T-helper 17 cell (primary cell): ENCODE measurements at places on chromosomes 1 and 21.

GRCh38 chr21:35984654-35985361 lies 75.5 kb downstream of the SETD4 start:
- no peak for DNase-seq

DNA sequence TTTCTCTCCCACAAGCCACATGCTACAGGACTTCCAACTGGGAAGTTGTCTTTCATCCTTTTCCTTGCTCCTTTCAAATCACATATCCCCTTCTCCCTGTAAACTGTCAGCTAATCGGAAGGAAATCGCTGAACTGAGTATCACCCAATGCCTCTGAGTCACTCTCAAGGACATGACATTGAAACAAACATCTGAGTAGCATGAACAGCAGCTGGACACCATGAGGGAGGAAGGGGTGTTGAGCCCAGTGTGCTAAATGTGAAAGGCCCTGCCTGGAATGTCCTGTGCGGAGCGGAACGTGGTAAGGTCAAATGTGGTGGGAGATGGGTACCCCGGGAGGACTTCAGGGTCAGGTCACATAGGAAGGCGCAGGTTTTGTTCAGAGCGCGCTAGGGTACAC lies at the start of gene OR2AJ1:
OR2AJ1 (plus strand) TSS at position 22 of the 400 bp plus-strand sequence. CDS start 8,880 bp downstream, outside the sequence.
- DNase-seq = no peak

- DNase-seq = no peak
Measured at GRCh38 chr1:53622531-53622930, 116.4 kb downstream of the GLIS1 start.

DNA sequence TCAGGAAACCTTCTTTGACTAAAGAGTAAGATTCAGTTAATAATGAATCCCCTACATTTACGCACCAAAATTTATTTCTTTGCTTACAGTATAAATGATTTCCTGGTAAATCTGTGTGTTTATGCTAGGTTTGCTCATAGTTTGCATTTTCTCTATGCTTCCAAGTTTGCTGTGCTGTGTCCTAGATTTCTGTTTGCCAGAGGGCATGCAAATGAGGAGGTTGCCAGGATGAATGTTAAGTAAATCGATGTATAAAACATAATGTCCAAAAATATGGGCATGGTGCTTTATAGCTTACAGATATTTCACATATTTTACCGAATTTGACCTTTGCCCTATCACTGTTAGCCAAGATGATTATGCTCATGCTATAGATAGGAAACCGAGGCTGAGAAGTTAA lies 63.8 kb downstream of the TBX19 start:
- no peak for DNase-seq

GRCh38 chr1:4071653-4072052 lies 171.6 kb upstream of the C1orf174 start:
- no peak for DNase-seq

DNA sequence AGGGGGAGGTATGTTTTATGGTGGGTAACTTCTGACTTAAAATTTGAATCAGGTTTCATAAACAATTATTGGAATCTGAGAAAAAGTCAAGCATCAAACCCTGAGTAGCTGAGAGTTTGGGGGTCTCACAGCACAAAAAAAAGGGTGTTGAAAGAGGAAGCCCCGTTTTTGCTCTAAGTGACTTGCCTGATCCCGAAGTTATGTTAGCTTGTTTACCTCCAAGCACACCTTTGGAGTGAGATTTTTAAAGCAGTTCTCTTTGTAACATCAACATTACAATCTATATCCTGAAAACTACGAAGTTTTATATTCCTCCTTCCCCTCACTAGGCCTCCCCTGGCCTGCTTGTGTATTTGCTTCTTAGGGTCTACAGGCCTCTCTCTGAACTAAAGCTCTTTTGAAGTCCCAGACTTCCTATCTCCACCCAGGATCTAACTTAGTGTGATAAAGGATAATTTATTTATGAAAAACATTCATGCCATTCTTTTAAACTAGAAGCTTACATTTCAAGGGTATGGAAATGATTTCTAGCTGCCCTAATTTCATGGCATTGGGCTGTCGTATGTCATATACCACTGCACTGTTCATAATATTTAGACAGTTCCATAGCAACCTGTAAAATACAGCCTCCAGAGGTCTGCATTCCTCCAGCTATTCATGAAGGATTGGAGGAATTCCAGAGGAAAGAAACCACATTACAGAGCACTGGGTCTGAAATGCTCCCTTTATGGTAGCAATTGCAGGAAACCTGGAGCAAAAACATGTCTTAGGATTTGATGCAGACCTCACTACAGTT lies 36.1 kb upstream of the RGS1 start:
- no peak for DNase-seq

DNA sequence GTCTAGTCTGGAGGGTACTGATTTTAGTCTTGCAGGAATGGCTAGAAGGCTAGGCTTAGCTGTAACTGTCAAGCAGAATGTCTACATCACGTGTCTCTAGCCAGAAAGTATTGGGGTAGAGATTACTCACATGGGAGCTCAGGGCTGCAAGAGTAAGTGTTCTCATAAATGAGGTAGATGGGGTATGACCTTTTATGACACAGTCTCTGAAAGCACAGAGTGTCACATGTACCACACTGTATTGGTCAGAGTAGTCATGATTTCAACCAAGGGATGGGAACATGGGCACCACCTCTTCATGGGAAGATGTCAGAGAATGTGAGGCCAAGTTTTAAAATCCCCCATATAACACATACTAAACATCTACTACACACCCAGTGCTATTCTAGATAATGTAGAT lies 2.9 kb downstream of the FYB2 start:
- DNase-seq = no peak

GRCh38 chr1:98766255-98766654 lies 104.7 kb downstream of the SNX7 start:
- no peak for DNase-seq
